ENCODE measurements at places on chromosomes 7 and 10. TPM values are rescaled to one million over a fixed set of nuclear protein-coding genes. Genes with fewer than 3 reads are reported as not detected.

Gene CAMK2G
- total RNA-seq = 33.1 TPM

Gene CABCOCO1
- 0.07 TPM for total RNA-seq

Gene NRP1
- total RNA-seq = 281 TPM

Gene NPSR1
- not detected for total RNA-seq

Gene TAS2R40
- not detected for total RNA-seq

Gene DPY19L1
- 119 TPM for total RNA-seq

Gene CCDC7
- total RNA-seq = 19.6 TPM

Gene GNGT1
- total RNA-seq = not detected

Gene INSYN2A
- total RNA-seq = 0.07 TPM

Gene RPEL1
- total RNA-seq = 0.27 TPM

Gene MUC12
- not detected for total RNA-seq

Gene CALCR
- not detected for total RNA-seq

Gene IGFBP3
- total RNA-seq = 11.4 TPM

Gene FKBP6
- total RNA-seq = not detected

Gene FAM180A
- total RNA-seq = not detected

Gene HGF
- 1.7 TPM for total RNA-seq

Gene CYP2C8
- not detected for total RNA-seq

Gene TAS2R4
- total RNA-seq = 1.7 TPM

Gene PDE6C
- not detected for total RNA-seq

Gene BTBD16
- total RNA-seq = not detected

Gene NME8
- total RNA-seq = not detected

Gene ZNF37A
- 19.1 TPM for total RNA-seq

Gene LIPK
- total RNA-seq = not detected

Gene LIMK1
- 38.6 TPM for total RNA-seq

Gene MACC1
- not detected for total RNA-seq

Gene ABCB4
- not detected for total RNA-seq

Gene SPDYE11
- total RNA-seq = not detected

Gene GSAP
- 1.7 TPM for total RNA-seq

Gene IFIT1B
- total RNA-seq = not detected

Gene CNOT4
- 17.7 TPM for total RNA-seq

Gene HILPDA
- 12.2 TPM for total RNA-seq

Gene CUBN
- total RNA-seq = 5.2 TPM

Gene ELFN1
- total RNA-seq = 0.53 TPM

Gene TAS2R5
- total RNA-seq = 1.7 TPM
